ENCODE measurements at places on chromosomes 7 and 10.

DNA sequence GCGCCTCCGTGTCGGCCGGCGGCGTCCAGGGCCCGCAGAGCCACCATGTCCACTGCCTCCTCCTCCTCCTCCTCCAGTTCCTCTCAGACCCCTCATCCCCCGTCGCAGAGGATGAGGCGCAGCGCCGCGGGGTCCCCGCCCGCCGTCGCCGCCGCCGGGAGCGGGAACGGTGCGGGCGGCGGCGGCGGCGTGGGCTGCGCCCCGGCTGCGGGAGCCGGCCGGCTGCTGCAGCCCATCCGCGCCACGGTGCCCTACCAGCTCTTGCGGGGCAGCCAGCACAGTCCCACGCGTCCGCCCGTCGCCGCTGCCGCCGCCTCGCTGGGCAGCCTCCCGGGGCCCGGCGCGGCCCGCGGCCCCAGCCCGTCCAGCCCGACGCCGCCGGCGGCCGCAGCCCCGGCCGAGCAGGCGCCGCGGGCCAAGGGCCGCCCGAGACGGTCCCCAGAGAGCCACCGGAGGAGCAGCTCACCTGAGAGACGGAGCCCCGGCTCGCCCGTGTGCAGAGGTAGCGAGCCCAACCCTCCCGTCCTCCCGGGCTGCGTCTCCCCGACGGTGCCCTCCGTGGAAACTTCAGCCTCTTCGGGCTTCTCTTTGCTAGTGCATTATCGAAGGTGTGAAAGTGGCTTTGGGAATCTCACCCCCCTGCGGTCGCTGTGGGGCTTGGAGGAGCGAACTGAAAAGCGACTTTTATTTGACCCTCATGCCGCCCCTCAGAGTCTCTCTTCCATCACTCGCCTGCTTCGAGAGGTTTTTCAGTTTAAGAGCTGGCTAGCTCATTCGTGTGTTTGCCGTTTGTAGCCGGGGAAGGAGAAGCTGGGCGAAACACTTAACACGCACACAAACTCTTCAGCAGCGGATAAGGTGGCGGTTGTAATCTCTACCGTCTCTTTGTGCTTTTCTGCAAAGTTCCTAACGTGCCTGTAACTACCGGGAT lies 975 bp downstream of the GLCCI1 start:
- peak; percentile 52 for DNase-seq

GRCh38 chr10:11297136-11297535 lies 279.5 kb downstream of the CELF2 start:
- no peak for DNase-seq

- no peak for DNase-seq
These were observed 107.3 kb upstream of the TMEM72 start for GRCh38 chr10:44803862-44804261.

- DNase-seq, result no peak
These were observed 31.5 kb downstream of the CHCHD3 start for GRCh38 chr7:133050200-133050995.

GRCh38 chr10:7026818-7027217 lies 384.0 kb downstream of the SFMBT2 start:
- DNase-seq, result no peak

DNA sequence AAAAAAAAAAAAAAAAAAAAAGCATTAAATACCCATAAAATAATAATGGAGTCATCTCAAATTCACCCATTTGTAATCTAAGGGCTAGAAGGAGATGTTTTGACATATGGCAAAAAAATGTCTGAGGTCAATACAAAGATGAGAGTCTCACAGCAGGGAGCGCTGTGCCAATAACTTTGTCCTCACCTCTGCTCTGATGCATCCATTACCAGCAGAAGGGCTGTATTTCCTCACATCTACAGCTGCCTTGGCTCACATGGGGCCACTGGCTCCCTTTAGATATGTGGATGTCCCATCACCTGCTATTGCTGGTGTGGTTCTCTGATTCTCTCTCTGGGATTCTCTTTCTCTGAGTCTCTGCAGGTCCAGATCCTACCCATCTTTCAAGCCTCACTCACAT lies 90.3 kb upstream of the FAM133B start:
- DNase-seq, result no peak
